ENCODE measurements at places on chromosomes 6 and 20.

DNA sequence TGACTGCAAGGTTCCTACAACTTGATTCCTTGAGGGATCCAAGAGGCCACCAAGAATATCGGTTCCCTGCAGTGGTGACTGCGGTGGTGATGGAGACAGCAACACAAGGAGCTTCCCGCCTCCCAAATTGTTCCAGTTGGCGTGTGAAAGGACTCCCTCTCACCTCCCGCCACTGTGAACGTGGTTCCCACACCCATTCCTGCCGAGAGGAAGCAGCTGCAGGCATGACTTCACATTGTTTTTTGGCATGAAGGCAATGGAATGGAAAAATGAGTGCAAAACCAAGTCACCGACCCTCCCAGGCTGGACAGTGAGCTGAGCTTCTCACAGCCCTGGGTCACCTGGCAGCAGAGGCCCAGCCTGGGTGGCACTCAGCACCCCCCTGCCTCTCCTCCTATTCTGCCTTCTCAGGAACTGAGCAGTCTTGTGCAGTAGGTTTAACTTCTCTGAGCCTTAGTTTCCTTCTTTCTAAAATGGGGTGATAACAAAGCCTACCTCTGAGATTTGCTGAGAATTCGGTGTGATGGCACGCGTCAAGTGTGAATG is 75.0 kb downstream of the CNKSR3 start:
- DNase-seq, result no peak

DNA sequence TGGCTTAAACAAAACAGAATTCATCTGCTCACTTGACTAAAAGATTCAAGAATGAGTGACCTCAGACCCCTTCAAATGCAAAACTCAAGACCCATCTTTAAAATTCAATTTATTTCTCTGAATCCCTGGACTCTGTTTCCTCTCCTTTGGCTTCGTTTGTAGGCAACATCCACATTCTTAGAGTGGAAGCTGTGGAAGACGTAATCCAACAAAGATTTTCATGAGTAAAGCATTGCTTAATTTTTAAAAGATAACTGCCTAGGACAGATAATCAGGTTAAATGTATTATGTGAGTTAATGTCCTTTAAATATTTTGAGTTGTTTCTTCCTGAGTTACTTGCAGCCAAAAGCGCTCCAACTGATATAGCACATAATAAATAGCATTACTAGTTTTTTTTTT is 164.5 kb downstream of the ZMYND8 start:
- DNase-seq, result no peak

DNA sequence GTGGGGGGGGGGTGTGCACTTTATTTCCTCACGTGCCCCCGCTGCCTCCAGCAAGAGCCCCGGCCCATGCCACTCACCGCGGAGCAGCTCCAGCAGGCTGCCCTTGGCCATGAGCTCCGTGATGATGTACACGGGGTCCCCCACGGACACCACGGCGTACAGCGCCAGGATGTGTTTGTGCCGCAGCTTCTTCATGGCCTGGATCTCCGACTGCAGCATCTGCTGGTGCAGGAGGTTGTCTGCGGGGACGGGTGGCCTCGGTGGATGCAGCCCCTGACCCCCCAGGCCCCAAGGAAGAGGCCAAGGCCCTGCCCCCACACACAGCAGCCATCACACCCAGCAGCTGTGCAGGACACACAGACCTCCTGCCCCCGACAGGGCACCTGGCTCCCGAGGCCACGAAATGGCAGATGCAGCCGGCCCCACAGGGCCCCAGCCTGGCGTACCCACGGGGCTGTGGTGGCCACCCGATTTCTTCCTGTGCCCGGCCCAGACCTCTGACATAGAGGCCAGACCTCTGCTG is 4.7 kb downstream of the PTK6 start:
- DNase-seq, result no peak

DNA sequence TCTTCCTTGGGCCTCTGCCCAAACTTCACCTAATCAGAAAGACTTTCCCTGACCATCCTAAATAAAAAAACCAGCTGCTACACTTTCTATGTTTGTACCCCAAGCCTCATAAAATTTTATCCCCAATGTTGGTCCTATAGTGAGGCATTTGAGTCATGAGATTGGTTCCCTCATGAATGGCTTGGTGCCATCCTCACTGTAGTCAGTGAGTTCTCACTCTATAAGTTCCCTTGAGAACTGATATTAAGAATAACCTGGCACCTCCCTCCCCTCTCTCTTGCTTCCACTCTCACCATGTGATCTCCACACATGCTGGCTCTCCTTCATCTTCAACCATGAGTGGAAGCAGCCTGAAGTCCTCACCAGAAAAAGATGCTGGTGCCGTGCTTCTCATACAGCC is 316.9 kb upstream of the PRDM1 start:
- DNase-seq, result no peak

- DNase-seq, result no peak
Observed at GRCh38 chr6:130890521-130890971, 63.3 kb downstream of the SMLR1 start.

DNA sequence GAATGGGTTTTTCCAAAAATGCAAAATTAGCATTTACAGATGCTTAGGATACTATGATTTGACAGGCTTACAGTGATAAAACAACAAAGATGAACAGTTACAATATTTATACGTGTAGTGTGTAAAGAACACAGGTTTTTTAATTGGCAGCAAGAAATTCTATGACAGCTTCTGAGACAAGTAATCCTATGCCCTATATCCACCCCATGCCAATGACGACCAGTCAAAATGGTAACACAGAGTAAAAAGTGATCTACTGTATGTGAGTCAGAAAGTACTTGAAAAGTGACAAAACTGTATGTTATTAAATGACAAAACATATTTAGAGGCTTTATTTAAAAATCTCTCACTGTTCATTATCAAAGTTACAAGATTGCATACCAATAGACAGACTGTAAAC is 99.5 kb downstream of the PRDM1 start:
- no peak for DNase-seq

DNA sequence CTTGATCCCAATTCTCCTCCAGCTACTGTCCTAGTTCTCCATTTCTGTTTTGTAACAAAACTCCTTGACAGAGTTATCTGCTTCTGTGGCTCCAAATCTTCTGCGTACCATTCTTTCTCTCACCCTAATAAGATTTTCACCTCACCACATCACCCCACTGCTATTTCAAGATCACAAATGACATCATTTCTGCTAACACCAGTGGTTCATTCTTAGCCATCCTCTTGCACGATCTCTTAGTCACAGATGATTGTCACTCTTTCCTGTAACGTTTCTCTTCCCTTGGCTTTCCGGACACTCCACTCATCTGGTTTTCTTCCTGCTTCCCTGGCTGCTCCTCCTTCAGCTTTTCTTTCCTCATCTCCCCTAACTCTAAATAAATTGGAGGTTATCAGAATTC is 56.8 kb upstream of the FABP7 start:
- DNase-seq, result no peak
